EL (cell line): ENCODE measurements at places on chromosomes 5 and 9.

DNA sequence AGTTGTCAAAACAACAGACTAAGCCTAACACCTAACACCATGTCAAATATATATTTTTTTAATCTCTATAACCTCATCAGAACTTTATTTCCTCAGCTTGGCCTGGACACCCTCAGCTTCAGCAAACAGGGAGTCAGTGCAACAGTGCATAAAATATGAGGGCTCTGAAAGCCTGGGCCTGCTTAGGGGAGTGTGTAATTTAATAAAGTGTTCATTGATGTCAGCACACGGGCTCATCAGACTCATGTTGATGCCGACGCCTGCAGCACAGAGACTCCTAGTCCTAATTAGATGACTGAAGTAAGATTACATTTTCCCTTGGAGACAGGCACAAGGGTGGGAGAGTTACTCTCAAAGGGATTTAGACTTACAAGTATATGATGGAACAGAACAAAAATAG lies 37.8 kb downstream of the CDH10 start:
- no peak for DNase-seq

DNA sequence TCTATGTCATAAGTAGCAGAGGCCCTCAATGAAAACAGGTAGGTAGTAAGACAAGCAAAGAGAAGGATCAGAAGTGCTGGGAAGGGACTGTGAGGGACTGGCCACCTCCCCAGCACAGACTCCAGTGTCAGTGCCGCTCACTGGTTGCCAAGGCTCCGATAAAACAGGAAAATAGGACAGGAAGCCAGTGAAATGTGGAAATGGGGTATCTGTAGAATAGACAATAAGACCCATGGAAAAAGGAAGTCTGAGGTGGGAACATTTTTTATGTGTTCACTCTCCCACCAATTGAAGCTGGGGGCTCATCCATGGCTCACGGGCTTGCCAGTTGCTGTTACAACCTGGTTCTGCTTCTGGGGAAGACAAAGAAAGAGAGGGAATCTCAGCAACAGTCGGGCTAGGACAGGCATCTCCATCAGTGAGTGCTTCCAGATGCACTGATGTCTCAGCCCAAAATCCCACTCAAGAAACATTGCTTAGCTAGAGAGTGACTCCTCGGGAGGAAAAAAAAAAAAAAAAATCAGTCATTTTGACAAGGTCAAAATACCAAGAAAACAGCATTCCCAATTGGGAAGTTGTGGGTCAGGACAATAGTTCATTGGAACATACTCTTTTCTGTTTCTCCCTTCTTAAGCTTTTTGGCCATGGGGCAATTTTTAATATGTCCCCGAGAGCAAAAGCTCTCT lies 27.6 kb upstream of the NFIB start:
- DNase-seq: no peak

DNA sequence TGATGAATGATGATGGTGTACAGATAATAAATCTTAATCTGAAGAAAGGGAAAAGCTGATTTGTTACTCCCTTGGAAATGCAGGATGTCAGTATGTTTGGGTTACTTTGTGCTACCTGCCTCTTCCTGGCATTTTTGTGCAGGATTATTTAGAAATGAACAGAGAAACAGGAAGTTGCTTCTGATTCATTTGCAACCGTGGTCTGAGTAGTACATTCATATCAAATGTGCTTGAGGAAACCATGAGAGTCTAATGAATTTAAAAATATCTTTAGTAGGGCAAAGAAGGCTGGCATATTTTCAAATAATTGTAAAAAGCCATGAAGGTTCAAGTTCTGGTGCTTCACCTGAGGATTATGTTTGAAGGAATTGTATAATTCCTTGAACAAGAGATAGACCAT lies 391.6 kb downstream of the TMEM161B start:
- no peak for DNase-seq

- peak; percentile 49 for DNase-seq
These were observed 124.3 kb upstream of the NR3C1 start for GRCh38 chr5:143527808-143528207.

GRCh38 chr5:148934895-148935400 lies 108.5 kb downstream of the ADRB2 start:
- no peak for DNase-seq

DNA sequence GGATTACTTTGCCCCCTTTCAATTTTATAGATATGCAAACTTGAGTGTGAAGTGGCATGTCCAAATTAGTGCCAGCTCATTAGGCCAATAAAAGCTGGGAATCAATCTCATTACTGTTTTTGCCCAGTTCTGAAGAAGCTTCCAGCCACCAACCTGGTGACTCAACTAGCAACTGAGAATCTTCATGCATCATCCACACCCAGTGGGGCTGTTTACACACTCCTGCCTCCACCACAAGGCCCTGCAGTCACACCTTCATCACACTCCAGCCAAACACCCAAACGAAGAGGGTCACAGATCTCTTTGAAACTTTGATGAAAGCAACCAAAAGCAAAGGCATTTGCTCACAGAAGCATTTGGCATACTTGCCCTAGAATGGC lies 41.3 kb upstream of the S1PR3 start:
- no peak for DNase-seq

DNA sequence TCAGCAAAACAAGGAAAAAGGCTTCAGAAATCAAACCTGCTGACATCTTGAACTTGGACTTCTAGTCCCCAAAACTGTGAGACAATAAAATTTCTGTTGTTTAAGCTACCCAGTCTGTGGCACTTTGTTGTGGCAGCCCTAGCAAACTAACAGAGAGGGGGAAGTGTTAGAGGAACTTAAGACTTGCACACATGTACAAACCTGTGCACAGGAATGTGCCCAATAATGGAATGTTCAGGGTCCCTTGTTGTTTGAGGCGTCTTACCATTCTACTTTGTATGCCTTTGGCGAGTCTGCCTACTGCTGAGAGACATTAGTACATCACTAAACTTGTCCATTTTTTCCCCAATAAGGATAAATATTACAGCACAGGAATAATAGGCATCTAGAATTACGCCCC lies 160.3 kb downstream of the WDR70 start:
- DNase-seq: no peak

DNA sequence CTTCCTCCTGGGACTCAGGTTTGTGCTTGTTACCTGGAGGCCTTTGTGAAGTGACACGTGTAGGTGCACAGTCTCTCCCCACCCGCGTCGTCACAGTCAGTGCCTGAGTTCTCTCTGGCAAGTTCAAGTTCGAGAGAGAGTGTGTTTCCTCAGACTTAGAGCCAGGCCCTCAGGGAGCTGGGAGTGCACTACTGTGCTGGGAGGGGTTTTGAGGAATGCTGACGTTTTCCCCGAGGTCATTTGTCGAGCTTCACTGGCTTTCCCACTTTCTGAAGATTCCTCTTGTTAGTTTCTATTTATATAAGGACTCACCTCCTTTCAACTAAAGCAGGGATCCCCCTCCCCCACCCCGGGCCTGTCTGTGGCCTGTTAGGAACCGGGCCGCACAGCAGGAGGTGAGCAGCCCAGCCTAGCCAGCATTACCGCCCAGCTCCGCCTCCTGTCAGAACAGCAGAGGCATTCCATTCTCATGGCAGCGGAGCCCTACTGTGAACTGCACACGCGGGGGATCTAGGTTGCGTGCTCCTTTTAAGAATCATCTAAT lies 209.2 kb downstream of the DIRAS2 start:
- no peak for DNase-seq

DNA sequence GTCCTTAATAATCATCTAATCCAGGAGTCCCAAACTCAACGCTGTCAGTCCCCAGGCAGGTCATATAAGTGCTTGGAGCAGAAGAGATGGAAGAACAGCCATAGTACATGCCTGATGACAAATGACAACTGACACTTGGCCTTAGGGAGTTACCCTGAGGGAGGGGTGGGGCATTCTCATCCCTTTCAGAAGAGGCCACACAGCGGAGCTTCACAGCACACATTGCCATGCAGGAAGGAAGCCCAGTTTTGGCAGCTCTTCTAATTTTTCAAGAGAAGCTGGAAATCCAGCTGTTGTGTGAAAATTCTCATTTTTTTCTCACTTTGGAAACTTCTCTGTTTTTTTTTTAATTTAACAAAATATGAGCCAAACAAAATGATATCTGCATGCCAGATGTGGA lies 89.0 kb downstream of the ASTN2 start:
- DNase-seq: no peak

GRCh38 chr9:78539904-78540303 lies 243.0 kb downstream of the PSAT1 start:
- peak; percentile 90 for DNase-seq

DNA sequence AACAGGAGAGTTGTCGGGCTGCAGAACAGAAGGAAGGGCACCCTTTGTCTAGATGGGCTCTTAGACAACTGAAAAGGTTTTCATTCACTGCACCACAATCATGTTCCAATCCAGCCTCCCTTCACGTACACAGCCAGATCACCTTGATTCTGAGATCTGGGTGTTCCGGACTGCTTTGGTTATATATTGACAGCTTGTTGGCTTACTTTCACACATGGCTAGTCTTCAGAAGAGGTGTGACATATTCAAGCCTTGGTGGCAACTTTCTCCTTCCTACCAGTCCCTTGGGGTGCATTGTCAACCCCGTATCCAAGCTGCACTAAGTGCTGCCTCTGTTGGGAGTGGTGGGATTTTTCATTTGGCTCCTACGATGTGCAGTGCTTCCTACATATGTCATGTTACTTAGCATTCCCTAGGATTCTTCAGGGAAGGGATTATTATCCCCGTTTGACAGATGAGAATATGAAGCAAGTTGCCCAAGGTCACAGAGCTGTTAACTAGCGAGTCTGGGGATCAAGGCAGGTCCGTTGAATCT lies 100.6 kb downstream of the LIFR start:
- DNase-seq: no peak

- DNase-seq: no peak
These were observed 561.1 kb downstream of the EBF1 start for GRCh38 chr5:158538506-158539074.

- no peak for DNase-seq
These were observed 68.1 kb downstream of the YIPF5 start for GRCh38 chr5:144102361-144102760.

GRCh38 chr9:118595719-118596305 lies 773.4 kb downstream of the BRINP1 start:
- peak; percentile 67 for DNase-seq

DNA sequence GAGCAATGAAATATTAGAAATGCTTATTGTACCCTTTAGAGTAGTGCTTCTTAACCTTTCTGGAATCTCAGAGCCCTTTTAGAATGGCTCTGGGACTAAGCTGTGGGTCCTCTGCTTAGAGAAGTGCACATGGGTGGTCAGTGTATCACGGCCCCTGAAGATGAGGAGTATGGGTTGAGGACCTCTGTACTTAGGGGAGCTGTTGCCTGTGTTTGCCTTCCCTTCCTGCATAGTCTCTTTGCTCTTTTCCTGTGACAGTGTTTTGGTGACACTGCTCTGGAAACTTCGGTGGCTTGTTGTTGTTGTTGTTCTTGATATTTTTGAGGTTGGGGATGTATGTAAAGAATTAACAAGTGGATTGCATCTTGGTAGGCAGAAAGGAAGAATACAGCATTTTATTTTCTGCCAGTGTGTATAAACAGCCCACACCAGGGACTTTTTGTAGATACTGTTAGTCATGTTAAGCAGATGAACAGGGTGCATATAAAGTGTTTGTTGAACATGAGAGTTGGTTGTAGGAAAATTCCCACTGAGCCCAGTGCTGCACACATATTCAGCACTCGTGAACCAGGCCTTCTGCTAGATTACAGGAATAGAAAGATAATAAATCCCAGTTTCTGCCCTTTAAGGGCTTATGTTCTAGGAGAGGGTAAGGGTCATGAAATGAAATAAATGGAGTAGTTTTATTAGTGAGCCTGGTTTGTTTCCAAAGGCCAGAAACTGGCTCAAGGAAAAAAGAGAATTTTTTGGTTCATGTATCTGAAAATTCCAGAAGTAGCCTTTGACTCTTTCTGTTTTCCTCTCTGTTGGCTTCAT lies 199.7 kb downstream of the ARHGAP26 start:
- no peak for DNase-seq

DNA sequence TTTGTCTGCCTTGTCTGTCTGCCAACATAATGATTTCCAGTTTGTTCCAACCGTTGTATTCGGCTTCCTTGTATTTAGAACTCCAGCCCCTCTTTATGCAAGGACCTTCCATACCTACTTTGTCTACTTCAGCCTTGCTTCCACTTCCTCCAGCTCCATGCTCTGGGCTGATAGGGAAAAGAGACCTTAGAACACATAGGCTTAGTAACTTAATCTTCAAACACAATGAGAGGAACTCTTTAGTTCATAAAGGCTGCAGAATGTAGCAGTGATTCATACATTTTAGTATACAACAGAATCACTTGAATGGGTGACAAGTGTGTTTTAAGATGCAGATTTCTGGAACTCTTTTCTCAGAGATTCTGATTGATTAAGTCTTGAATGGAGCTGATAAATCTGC lies 102.8 kb upstream of the IFNE start:
- no peak for DNase-seq

- peak; percentile 1 for DNase-seq
These were observed 69.6 kb downstream of the CHSY3 start for GRCh38 chr5:129973716-129974426.
